ENCODE measurements at places on chromosomes 16 and 17. TPM values are rescaled to one million over a fixed set of nuclear protein-coding genes. Genes with fewer than 3 reads are reported as not detected.

The TBX21 gene
- not detected for polyA plus RNA-seq

The KCTD19 gene
- polyA plus RNA-seq: not detected

The CD300E gene
- polyA plus RNA-seq: 0.30 TPM

The CCL14 gene
- not detected for polyA plus RNA-seq

The E2F4 gene
- polyA plus RNA-seq: 39.2 TPM

The TCF25 gene
- polyA plus RNA-seq: 82.4 TPM

The KRTAP16-1 gene
- not detected for polyA plus RNA-seq

The HOXB3 gene
- 12.8 TPM for polyA plus RNA-seq

The KREMEN2 gene
- polyA plus RNA-seq: 4.4 TPM

The DPEP3 gene
- not detected for polyA plus RNA-seq

The NMRAL1 gene
- 36.3 TPM for polyA plus RNA-seq

The ANKS3 gene
- polyA plus RNA-seq: 15.3 TPM

The CDRT15L2 gene
- not detected for polyA plus RNA-seq

The CX3CL1 gene
- polyA plus RNA-seq: 4.3 TPM

The GFAP gene
- not detected for polyA plus RNA-seq

The G6PC3 gene
- polyA plus RNA-seq: 65.2 TPM

The DNAH3 gene
- polyA plus RNA-seq: 0.39 TPM

The SOX15 gene
- 1.4 TPM for polyA plus RNA-seq

The CCL13 gene
- not detected for polyA plus RNA-seq

The OTOP2 gene
- polyA plus RNA-seq: not detected

The CSH2 gene
- 0.73 TPM for polyA plus RNA-seq

The C17orf113 gene
- polyA plus RNA-seq: 1.7 TPM

The LPCAT2 gene
- 20.0 TPM for polyA plus RNA-seq

The IL17C gene
- polyA plus RNA-seq: not detected

The KRTAP1-5 gene
- polyA plus RNA-seq: not detected

The TANC2 gene
- 41.5 TPM for polyA plus RNA-seq

The PCGF2 gene
- polyA plus RNA-seq: 30.2 TPM

The PDE6G gene
- not detected for polyA plus RNA-seq

The GPRC5B gene
- polyA plus RNA-seq: 61.2 TPM

The RHBDF1 gene
- 33.5 TPM for polyA plus RNA-seq

The GAS7 gene
- polyA plus RNA-seq: 52.3 TPM

The CDC27 gene
- 53.6 TPM for polyA plus RNA-seq

The STX1B gene
- 0.88 TPM for polyA plus RNA-seq

The SP6 gene
- 6.4 TPM for polyA plus RNA-seq

The CNEP1R1 gene
- 24.9 TPM for polyA plus RNA-seq

The DDX19B gene
- polyA plus RNA-seq: 23.2 TPM

The NAGPA gene
- 4.2 TPM for polyA plus RNA-seq

All from muscle of arm (tissue), 14 donors.